ENCODE measurements at places on chromosomes 1 and 21.

GRCh38 chr1:26122988-26123973 lies 11.7 kb downstream of the PDIK1L start:
- no peak for DNase-seq

DNA sequence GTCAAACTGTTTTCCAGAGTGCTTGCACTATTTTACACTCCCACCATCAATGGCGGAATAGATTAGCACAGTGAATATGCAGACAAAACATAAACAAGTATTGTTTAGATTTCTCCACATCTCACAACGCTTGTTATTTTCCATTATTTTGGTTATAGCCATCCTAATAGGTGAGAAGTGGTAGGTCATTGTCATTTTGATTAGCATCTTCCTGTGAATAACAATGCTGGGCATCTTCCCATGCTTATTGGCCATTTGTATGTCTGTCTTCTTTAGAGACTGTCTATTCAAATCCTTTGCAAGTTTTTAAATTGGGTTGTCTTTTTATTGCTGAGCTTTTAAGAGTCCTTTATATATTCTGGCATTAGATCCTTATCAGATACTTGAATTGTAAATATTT lies 54.7 kb downstream of the LRRC71 start:
- DNase-seq, result no peak

DNA sequence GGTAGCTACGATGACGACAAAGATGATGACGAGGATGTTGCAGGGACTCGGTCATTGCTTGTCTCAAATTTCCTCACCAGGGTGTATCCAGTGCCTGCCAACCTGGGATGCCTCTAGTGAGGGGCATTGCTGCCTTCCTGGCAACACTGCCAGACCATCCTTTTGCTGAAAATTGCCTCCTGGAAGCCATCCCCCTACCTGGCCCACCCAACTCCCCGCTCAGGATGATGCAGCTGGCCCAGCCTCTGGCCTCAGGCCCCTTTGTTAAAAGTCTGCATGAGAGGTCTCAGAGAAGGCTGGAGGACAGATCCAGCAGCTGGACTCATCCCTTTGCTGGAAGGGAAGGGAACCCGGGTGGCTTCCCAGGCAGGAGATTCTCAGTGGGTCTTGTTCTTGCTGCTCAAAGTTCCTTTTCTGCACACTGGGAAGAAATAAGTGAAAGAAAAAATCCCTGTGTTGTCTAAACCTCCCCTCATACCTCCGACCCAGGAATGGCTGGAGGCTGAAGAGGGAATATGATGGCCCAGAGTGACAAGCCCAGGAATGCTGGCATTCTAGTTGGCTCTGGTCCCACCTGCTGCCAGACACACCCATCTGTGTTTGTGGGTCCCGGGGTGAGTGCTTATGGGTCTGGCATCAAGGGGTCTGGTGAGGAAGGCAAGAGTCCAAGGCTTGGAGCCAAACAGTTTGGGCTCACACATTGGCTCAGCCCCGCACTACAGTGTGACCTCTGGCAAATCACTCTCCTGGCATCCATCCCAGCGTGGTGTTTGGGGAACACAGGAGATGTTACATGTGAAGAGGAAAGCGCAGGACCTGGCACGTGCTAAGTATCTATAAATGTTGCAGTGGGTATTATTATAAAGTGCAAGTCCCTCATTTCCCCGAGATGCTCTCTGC lies 6.7 kb upstream of the FNDC5 start:
- no peak for DNase-seq

- no peak for DNase-seq
Measured at GRCh38 chr1:76939050-76939816, 72.0 kb downstream of the ST6GALNAC5 start.

GRCh38 chr1:205735218-205735617 lies 14.8 kb downstream of the NUCKS1 start:
- DNase-seq, result no peak

GRCh38 chr1:25205786-25206185 lies 26.5 kb downstream of the SYF2 start:
- no peak for DNase-seq

DNA sequence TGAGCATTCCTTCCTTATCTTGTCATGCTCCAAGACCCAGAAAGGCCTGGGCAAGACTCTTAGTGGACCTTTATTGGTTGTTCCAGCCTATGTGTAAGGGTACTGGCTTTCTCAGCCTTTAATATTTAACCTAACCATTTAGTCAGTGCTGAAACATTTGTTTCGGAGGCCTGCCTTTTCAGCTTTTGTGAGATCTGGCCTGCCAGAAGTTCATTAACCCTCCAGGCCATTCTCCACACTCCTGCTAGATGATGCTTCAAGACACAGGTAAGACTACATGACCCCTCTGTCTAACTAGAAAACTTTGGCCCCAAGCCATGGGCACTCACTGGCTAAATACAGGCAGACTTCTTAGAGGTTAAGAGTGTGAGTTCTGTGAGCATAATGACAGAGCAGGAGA lies 138.4 kb upstream of the ZP4 start:
- DNase-seq, result no peak

DNA sequence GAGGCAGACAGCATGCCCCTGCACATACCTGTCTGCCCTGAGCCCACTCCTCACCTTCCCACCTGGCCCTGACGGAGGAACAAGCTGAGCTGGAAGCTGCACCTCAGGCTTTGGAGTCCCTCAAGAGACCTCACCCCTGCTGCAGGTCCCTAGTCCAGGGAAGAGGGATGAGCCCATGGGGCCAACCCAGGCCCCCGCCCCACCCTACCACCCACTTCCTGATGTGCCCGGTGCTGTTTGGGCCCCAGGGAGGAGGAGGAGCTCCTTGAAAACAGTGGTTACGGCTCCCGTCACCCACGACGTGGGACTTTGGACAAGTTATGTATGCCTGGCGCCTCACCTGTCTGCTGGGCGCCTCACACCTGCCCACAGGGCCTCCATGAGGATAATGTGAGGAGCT lies 250.2 kb downstream of the NPHP4 start:
- DNase-seq, result no peak

DNA sequence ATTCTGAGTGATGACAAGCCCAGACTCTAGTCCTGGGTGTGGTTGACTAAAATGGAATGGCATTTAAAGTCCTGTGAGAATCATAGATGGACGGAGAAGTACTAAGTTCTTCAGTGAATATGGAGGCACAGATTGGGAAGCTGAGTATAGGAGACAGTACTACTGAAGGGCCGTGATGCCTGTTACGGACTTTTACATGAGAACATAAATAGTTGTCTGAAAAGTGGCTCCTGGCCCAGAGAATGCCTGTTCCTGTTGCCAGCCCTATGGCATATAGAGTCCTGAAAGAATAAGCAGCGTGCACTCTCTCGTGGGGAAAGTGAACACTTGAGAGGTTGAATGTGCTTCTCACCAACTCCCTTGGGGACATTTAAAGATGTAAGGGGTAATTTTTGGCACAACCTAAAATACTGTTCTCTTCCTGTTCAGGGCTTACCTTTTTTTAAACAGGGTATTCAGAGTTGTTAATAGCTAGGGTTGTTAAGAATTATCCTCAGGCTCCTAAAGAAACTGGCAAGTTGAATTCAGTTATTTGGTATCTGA lies 20.4 kb downstream of the CCT8 start:
- DNase-seq, result no peak

GRCh38 chr1:221688488-221688843 lies 53.4 kb downstream of the DUSP10 start:
- no peak for DNase-seq

DNA sequence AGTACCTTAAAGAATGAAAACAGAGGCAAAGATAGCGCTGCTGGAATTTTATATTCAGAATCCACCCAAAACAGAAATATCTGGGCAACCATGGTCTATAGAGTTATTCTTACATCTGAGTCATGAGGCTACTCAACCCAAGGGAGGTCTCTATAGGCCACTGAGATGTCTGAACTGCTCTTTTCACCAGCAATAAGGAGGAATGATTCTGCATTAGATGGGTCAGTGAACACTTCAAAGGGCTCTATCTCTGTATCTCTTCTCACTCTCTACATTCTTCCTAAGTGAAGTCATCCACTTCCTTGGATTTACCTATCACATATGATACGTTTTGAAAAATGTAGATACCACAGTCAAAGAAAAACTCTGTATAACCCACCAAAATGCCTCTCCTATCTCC lies 90.2 kb upstream of the NGF start:
- DNase-seq, result no peak

GRCh38 chr1:52358851-52359497 lies 7.0 kb downstream of the CC2D1B start:
- no peak for DNase-seq

- no peak for DNase-seq
Measured at GRCh38 chr1:233240829-233241682, 54.5 kb downstream of the PCNX2 start.

DNA sequence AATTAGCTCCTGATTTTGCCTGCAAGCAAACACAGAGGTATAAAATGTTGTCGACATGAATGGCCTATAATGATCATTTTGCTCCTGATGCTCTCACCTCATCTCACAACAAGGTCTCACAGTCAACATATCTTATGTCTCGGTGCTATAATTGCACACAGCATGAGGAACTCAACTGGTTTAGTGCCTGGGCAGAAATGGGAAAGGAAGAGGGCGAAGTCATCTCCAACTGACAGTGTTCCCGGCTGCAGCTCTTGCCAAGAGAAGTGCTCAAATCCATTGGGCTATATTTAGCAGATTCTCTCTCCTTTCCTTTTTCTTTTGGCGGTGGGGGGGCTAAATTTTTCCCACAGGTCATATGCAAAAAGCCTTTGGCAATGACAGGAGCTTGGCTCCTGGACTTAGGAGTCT lies 53.0 kb downstream of the SLC45A1 start:
- no peak for DNase-seq
